OCI-M1 (cell line): ENCODE measurements at places on chromosomes 5 and 9.

DNA sequence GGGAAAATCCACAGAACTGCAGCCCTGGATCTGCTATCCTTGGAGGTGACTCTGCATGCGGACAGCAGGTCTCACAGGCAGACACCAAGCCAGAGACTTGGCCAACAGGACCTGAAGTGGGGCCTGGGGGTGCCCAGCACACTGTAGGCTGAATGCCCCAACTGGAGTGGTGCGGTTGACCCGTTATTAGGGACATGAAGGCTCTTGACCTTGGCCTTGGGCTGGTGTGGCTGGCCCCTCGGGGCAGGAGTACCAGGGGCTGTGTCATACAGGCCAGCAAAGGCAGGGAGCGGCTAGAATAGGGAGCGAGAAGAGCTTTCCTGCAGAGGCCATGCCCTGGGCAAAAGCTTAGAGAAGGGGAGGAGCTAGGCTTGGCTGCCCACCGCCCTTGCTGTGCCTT lies 153.2 kb upstream of the MVB12B start:
- no peak for DNase-seq

DNA sequence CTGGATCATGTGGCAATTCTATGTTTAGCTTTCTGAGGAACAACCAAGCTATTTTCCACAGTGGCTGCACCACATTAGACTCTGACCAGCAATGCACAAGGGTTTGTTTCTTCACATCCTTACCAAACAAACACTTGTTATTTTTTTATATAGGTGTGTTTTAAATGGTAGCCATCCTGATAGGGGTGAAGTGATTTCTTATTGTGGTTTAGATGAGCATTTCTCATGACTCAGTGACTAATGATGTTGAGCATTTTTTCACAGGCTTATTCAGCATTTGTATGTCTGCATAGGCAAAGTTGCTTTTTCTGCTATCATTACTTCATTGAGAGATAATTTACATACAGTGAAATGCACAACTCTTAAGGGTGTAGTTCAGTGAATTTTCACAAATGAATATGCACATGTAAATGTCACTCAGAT lies 36.0 kb downstream of the ANKRD33B start:
- DNase-seq, result peak; percentile 21

DNA sequence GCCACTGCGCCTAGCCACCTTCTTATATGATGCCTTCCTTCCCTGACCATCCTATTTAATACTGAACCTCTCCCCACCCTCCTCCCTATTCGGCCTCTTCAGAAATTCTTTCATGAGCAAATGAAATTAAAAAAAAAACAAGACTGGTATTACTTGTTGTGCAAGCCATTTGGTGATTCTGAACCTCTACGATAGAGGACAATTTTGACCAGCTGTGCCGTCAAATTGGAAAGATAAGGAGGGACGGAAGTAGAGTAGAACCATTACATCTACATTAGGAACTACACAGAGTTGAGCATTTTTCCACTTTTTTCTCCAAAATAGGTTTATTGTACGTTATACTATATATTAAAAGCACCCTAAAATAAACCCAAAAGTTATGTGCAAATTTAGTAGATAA lies 2.9 kb downstream of the DHX29 start:
- DNase-seq, result peak; percentile 76

DNA sequence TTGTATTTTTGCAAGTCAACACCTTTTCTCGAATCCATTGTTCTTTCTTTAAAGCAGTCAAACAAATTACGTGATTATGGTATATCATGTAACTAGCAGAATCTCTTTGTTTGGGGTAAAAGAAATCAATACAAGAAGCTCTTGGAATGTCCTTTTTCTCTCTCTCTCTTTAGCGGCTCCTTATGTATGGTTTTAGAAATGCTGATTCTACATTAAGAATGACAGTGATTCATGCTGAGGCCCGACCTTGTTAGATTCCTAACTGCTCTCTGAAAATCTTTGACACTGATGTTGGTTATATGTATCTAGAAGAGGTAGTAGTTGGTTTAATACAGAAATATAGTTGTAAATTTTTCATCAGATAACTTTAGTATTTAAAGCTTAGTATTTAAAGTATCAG lies 76.4 kb downstream of the SNX24 start:
- no peak for DNase-seq

DNA sequence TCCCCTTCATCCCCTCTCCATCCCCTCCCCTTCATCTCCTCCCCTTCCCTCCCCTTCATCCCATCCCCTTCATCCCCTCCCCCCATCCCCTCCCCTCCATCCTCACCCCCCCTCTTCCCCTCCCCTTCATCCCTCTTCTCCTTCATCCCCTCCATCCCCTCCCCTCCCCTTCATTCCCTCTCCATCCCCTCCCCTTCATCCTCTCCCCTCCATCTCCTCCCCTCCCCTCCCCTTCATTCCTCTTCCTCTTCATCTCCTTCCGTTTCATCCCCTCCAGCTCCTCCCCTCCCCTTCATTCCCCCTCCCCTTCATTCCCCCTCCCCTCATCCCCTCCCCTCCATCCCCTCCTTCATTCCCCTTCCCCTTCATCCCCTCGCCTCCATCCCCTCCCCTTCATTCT lies 40.1 kb downstream of the TARS1 start:
- DNase-seq, result no peak

GRCh38 chr5:143882520-143882919 lies 70.6 kb downstream of the HMHB1 start:
- DNase-seq, result peak; percentile 93

DNA sequence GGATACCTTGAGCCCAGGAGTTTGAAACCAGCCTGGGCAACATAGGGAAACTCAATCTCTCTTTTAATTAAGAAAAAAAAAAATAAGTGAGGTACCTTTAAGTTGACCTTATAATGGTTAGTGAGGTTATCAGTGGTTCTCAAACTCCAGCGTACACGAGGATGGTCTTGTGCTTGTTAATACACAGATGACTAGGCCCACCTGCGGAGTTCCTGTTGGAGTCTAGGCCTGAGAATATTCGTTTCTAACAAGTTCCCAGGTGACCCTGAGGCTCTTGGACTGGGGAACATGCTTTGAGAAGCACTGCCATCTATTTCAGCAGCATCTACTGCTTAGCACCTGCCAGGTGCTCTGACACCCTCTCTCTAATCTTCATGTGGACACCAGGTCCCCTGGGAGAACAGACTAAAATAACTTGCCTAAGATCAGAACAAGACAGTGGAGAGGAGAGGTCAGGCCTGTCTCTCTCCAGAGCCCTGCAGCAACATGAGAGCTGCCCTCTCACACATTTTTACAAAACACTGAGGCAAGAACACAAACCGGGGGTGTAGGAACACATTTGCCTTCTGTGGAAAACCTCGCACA lies 24.6 kb downstream of the TLE1 start:
- no peak for DNase-seq

GRCh38 chr9:126470241-126470993 lies 143.3 kb upstream of the LMX1B start:
- DNase-seq, result no peak

GRCh38 chr9:16105168-16106020 lies 552.6 kb downstream of the CCDC171 start:
- DNase-seq, result no peak

GRCh38 chr9:36445800-36446361 lies 45.8 kb upstream of the RNF38 start:
- DNase-seq, result no peak

- no peak for DNase-seq
Observed at GRCh38 chr5:40781843-40782409, 16.2 kb downstream of the PRKAA1 start.
